ENCODE measurements at places on chromosomes 12 and 14. TPM values are rescaled to one million over a fixed set of nuclear protein-coding genes. Genes with fewer than 3 reads are reported as not detected.

The RASSF9 gene
- 5.6 TPM for total RNA-seq

The GPRC5D gene
- not detected for total RNA-seq

The CCER1 gene
- not detected for total RNA-seq

The ADGRD1 gene
- 0.26 TPM for total RNA-seq

The KRT78 gene
- not detected for total RNA-seq

The GOLGA5 gene
- total RNA-seq = 22.9 TPM

The CIROP gene
- not detected for total RNA-seq

The NFYB gene
- total RNA-seq = 13.0 TPM

The CMA1 gene
- total RNA-seq = not detected

The EML1 gene
- 35.1 TPM for total RNA-seq

The PROX2 gene
- total RNA-seq = not detected

The VTI1B gene
- total RNA-seq = 36.2 TPM

The NOXRED1 gene
- 0.26 TPM for total RNA-seq

The TMEM119 gene
- not detected for total RNA-seq

- DNase-seq = no peak
Observed at GRCh38 chr12:55930771-55931316, at the start of gene DGKA. Gene DGKA (plus strand): TSS chr12:55931162. CDS start chr12:55936504, 5,342 bp downstream.

- DNase-seq = no peak
Observed at GRCh38 chr12:122355706-122356105, 66.8 kb downstream of the CLIP1 start.

GRCh38 chr12:46149079-46149464 is 119.8 kb downstream of the SLC38A1 start:
- no peak for DNase-seq

- DNase-seq = peak; percentile 19
Observed at GRCh38 chr12:29728030-29728429, 55.7 kb downstream of the TMTC1 start.

DNA sequence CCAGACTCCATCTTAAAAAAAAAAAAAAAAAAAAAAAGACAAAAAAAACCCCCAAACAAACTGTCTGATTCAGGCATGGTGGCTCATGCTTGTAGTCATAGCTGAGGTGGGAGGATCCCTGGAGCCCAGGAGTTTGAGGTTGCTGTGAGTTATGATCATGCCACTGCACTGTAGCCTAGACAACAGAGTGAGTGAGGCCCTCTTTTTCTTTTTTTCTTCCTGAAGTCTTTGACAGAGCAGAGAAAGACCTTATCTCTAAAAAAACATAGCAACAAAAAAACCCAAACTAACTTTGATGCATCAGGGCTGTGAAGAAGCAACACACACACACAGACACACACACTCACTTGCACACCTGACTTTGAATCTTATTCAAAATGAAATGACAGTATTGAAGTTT is 7.7 kb upstream of the AMN1 start:
- no peak for DNase-seq

DNA sequence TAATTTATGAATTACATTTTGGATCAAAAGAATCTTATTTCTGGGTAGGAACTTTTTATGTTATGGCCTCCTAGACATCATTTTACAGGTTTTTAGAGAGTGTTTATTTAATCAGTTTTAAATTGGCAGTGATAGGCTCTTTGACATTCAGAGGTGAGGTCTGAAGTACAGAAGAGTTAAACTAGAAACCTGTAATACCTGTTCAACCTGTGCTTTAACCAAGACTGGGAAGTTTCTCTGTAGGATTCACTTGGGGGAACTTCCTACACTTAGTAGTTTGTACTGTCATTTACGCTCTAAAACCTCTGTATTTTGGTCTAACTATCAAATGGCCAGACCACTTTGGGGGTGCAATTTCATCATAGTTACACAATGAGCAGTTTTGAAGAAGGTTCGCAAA is 35.9 kb downstream of the PLEKHA5 start:
- DNase-seq = no peak

- no peak for DNase-seq
Observed at GRCh38 chr12:4555804-4556203, 6.2 kb upstream of the DYRK4 start.

- peak; percentile 62 for DNase-seq
Observed at GRCh38 chr12:49909826-49910225, 6.1 kb upstream of the FAIM2 start.

GRCh38 chr12:63899396-63899795 is 54.9 kb downstream of the SRGAP1 start:
- DNase-seq = no peak

DNA sequence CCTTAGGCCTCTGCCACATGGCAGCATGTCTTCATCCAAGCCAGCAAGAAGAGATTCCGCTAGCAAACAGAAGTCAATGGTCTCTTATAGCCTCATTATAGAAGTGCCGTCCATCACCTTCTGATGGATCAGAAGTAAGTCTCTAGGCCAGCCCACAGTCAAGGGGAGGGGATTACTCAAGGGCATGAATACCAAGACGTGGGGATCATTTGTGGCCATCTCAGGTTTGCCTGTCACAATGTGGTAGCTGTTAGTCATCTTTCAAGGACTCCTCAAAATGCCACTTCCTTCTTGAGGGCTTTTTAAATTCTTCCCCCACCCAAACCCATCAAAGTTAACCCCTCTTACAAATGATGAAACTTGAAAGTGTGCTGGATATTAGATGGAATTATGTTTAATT is 8.1 kb upstream of the ADCY6 start:
- no peak for DNase-seq

- DNase-seq = no peak
Observed at GRCh38 chr12:28034271-28034670, 61.7 kb upstream of the PTHLH start.

DNA sequence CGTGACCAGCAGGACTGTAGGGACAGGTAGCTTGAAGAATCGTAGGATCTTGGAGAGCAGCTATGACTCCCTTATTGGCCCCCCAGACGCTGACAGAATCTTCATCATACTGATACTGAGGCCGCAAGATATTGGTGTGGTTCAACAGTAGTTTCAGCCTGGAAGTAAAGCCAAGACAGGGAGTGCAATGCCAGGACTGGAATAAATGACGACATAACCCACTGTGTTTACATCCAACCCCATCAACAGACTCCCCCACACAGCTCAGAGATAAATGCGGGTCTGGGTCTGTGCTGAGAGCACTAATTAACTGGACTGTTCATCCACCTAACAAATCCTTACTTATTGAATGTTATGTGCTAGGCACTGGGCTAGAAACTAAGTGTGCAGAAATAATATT is 16.6 kb downstream of the NOXRED1 start:
- DNase-seq = no peak

- DNase-seq = no peak
Observed at GRCh38 chr14:105387530-105387922, 10.8 kb upstream of the TEX22 start.

GRCh38 chr14:78005325-78005724 is 164.8 kb upstream of the NRXN3 start:
- no peak for DNase-seq

- no peak for DNase-seq
Observed at GRCh38 chr14:98131406-98131805, 1140.6 kb downstream of the BCL11B start.

GRCh38 chr12:98369581-98369980 is 145.8 kb upstream of the TMPO start:
- peak; percentile 60 for DNase-seq

GRCh38 chr12:104000807-104001434 is 35.2 kb downstream of the TDG start:
- no peak for DNase-seq

DNA sequence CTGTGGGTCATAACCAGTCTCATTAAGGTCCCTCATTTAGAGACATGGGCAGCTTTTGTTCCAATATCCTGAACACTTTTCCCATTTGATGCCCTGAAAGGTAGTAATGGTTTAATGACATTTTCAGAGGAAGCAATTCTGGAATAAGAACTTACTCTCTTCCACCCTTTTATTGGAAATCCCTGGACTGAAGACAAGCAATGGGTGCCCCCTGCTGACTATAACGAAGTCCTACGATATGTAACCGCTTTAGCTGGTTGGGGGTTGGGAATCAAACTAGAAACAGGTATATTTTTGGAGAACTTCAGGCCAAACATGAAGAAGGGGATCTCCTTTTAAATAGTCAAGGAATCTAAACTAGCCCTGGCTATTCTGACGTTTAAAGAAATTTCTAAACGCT is 20.5 kb downstream of the SARNP start:
- DNase-seq = peak; percentile 45

DNA sequence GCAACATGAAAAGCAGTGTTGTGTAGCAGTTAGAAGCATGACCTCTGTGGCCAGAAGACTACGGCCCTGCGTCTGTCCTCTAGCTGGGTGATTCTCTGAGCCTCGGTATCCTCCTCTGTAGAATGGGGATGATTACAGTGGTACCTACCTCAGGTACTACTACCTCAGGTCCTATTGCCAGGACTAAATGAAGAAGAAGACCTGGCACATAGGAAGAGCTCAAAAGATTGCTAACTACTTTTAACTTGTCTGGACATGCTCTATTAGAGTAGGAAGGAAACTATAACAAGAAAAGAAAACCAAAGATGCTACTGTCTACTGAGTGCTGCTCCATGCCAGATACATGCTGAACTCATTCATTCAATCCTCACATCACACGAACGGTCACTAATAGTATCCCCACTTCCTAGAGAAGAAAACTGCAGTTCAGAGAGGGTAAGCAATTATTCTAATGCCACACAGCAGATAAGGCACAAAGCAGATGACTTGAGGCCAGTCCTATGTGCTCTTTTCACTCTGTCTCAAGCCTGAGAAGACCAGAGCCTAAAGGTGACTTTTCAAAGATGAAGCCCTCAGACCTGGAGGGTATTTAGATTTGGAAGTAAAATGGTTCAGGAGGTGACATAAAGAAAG is 108.1 kb upstream of the HIF1A start:
- DNase-seq = no peak

DNA sequence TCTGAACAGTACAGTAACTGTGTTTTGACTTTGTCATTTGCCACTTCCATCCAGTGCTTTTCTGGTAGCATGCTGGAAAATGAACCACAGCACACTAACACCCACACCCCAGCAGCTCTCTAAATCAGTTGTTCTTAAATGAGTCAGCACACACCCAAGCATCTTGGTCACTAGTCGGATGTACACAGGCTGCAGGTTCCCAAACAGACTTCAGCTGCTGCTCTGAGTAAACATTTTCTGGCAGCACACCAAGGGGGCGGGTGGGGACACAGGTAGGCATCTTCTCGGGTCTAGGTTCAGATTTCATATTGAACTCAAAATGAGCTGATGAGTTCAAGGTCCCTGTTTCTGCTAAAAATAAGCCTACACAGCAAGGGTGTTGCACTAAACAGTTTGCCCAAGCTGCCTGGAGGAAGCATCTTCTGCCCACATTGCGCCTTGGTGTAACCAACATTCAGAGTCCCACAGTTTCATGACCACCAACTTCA is 39.8 kb downstream of the IFNG start:
- DNase-seq = no peak

DNA sequence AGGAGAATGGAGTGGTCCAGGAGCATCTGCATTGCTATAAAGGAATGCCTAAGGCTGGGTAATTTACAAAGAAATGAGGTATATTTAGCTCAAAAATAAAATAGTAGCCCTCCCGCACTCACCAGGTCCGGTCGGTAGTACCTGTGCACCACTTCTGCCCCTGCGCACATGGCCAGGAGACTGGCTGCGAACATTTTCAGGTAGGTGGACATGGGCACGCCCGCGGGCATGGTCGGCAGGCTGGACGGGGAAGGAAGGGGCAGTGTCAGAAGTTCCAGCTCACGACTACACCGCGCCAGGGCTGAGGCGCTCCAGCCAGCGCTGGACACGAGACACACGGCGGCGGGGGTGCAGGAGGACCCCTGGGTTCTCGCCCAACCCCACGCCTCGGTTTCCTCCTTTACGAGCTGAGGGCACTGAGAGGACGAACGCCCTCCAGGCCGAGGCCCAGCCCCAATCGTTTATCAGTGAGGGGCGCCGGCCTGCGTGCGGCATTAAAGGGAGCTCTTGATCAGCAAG is 9.1 kb upstream of the TDG start:
- DNase-seq = no peak

DNA sequence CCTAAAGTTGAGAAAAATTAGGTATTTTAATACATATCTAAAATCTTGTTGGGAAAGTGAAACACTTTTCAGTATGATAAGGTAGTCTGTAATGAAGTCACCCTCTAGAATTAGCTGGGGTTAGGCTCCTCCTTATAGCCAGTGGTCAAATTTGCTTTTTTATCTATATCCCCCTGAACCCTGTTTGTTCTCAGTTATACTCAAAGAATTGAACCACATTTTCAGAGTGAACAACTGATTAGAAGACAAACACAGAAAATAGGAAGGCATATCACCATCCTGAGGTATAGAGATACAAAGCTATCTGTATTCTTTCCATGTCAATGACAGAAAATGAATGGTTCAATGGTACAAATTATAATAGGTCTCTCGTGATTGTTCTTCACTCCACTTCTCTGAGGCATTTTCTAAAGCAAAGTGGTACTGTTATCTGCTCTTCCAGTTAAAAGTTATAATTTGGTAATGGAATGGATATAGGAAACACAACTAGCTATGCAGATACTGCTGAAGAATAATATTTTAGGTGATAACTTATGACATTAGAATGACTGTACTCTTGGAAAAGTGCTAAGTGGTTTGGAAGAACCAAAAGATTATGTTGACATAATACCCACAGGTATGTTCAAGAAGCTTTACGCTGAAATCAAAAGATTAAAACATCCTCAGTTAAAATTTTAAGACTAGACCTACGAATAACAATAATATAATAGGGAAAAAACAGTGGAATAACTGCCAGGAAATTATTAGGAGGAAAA is 27.6 kb downstream of the WASHC3 start:
- DNase-seq = no peak

DNA sequence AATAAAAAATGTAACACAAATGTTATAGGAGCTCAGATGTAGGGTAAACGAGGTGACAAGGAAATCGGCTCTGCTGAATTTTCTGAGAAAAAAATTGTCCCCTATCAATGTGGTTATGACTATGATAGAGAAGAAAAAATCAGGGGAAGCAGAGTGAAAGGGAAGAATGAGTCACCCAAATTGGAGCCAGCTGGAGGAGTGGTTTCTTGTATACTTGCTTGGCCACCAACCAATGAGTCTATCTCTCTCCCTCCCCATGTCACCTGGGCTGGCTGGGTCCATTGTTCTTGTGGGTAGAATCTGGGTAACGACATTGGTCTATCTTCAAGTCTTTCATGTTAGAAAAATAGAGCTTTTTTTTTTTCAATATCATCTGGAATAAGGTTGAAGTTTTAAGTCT is 196.6 kb upstream of the FLRT2 start:
- DNase-seq = peak; percentile 68

GRCh38 chr12:114238808-114239207 is 167.1 kb downstream of the TBX5 start:
- no peak for DNase-seq

All from dermis microvascular lymphatic vessel endothelial cell (primary cell).